SJCRH30 (cell line): ENCODE measurements at places on chromosomes 16 and 17.

DNA sequence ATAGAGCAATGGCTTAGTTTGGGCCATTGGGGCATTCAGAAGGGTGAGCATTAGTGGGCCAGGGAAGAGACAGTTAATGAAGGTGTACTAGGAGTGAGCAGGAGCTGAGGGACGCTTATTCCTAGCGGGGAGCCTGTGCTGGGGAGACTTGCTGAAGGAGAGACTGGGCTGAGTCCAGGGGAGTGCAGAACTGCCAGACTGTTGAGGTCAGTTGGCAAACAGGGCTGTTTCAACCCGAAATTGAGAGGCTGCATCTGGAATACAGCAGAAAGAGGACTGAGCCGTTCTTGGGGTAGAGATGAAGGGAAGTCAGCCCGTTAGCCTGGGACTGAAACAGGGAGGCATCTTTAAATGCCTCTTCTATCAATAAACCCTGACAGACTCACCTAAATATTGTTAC, 33.2 kb downstream of the MAP2K6 start:
- DNase-seq, result no peak

- no peak for DNase-seq
Observed at GRCh38 chr17:32861981-32862380, 14.9 kb downstream of the MYO1D start.

- DNase-seq, result peak; percentile 96
Observed at GRCh38 chr16:62225675-62226074, 189.4 kb upstream of the CDH8 start.

DNA sequence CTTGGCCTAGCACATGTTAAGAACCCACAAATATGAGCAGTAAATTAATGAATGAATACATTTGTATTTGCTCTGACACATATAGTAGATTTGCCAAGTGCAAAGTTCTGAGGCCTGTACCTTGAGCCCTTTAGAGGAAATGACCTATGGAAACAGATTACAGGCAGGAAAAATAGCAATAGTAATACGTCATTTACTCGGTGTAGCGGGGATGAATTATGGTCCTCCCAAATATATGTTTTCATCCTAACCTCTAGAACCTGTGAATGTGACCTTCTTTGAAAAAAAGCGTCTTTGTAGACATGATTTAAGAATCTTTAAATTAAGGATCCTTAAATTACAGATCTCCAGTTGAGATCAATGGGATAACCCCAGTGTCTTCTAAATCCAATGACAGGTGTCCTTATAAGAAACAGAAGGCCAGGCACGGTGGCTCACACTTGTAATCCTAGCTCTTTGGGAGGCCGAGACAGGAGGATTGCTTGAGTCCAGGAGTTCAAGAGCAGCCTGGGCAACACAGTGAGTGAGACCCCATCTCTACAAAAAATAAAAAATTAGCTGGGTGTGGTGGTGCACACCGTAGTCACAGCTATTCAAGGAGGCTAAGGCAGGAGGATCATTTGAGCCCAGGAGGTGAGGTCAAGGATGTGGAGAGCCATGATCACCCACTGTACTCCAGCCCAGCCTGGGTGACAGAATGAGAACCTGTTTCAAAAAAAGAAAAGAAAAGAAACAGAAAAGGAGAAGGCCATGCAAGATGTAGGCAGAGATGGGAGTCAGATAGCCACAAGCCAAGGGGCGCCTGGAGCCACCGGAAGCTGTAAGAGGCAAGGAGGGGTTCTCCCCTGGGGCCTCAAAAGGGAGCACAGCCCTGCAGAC, 5.1 kb upstream of the ITPRIPL2 start:
- DNase-seq, result no peak

- no peak for DNase-seq
Observed at GRCh38 chr17:50439008-50439407, 13.0 kb downstream of the ACSF2 start.

GRCh38 chr16:66881964-66882508, 1.7 kb downstream of the PDP2 start:
- no peak for DNase-seq

DNA sequence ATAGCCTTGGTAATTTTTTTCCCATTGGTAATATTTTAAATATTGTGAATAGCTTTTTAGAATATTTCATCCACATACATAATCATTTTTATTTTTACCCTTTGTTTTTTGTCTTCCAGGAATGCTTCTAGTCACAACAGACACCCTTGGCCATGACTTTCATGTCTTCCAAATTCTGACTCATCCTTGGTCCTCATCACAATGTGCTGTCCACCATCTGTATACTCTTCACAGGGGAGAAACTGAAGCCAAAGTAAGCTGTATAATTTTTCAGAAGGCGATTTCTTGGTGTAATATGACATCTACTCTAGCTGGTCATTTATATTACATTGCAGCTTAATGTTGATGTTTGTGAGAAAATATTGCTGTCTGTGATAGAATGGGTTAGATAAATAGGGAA, 269.4 kb downstream of the BCAS3 start:
- no peak for DNase-seq

DNA sequence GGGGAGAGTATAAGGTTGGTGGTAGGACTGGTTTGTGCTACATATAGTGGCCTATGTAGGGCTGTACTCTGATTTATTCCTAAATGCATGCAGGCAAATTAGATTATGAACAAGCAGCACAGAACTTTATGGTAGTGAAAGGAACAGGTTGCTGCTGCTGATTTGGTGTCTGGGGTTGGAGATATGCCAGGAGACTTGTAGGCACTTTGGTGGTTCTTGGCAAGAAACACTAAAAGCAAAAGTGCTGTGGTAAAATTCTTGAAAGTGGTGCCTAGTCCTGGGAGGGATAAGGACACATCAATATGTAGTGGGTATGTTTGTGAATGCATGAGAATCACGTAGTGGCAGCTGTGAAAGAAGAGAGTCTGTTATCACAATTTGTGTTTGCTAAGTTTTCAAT, 2126.0 kb downstream of the TP53TG3F start:
- DNase-seq, result no peak

- no peak for DNase-seq
Observed at GRCh38 chr16:57530522-57531252, 5.7 kb downstream of the CCDC102A start.

DNA sequence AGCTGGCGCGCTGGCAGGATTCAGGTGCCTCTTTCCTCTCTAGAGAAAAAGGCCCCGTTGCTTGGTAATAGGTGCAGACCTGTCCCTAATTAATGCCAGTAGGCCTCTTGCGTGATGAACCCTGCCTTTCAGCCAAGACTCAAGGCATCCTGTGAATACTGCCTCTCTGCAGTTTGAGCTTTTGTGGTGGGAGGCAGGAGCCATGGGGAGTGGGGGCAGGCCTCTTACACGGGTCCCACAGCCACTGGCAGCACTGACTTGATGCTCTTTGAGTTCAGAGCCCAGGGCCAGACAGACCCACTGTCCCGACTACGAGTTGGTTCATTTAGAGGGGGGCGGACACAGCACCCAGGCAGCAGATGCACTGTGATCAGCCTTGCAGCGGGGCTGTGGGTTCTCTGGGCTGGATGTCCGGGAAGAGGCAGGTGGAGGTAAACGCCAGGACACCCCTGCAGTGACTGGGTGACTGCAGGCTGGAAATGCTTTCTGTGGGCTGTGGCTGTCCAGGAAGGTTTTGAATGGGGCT, 237.0 kb downstream of the SEC14L1 start:
- DNase-seq, result no peak

GRCh38 chr16:77916111-77916510, 106.2 kb upstream of the CLEC3A start:
- no peak for DNase-seq

DNA sequence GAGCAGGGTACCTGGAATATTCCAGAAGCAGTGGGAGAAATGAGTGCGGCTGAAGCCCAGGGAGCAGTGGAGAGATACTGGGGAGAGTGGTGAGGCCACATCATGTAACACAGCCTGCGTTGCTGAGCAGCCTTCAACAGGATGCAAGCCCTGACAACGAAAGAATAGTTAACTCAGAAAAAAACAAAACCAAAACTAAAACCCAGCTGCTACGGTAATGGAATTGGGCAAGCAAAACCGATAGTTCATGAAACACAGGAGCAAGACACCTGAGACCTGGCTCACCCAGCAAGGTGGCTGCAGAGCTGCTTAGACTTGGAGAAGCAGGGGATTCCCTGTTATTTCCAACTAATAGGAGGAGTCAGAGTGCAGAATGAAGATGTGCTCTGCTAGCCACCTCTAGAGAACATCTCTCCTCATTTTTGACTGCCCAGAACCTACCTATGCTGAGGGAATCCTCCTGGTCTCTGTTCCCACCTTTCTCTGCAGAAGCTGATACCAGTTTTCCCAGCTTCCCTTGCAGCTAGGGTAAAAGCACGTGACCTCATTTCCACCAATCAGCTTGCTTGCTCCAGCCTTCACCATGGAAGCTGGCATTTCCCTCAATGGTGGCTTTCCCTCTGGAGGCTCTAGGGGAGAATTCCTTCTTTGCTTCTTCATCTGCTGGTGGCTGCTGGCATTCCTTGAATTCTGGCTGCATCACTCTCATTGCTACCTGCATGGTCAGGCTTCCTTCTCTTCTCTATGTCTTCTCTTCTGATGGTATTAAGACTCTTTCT, 59.4 kb upstream of the XYLT1 start:
- DNase-seq, result no peak

DNA sequence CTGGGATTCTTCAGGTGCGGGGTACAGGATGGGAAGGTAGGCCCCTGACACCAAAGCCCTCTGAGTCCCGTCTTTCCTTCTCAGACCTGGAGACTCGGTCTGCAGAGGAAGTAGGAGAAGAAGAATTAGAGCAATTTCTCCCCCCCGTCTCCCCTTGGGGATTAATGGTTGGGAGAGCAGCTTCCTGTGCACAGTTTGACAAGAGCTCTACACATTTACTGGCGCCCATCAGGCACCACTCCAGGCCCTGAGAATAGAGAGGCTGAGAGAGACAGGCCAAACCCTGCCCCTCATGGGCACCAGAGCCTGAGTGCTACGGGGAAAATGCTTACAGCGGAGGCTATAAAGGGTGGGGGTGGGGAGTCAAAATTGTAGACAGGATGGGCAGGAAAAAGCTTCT, 3.5 kb upstream of the C16orf74 start:
- no peak for DNase-seq

DNA sequence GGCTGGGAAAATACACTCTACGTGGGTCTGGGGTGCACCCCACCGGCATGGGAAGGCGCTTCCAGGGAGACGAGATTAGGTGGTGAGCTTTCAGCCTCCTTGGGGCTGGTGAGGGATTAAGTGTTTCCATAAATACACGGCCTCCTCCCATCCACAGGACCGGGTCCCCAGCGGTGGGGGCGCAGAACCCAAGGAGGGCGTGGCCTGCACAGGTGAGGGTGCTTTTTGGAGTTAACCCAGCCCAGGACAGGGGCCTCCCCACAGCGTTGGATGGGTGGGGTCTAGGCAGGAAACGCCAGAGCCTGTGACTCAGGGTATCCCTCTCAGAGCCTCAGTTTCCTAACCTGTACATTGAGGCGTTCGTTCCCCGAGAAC, 1.1 kb downstream of the C16orf74 start:
- no peak for DNase-seq

- no peak for DNase-seq
Observed at GRCh38 chr17:66496306-66496705, 193.9 kb downstream of the PRKCA start.
